ENCODE measurements at places on chromosomes 7 and 10.

GRCh38 chr10:132464256-132465192, 67.5 kb downstream of the PWWP2B start:
- DNase-seq, result no peak

DNA sequence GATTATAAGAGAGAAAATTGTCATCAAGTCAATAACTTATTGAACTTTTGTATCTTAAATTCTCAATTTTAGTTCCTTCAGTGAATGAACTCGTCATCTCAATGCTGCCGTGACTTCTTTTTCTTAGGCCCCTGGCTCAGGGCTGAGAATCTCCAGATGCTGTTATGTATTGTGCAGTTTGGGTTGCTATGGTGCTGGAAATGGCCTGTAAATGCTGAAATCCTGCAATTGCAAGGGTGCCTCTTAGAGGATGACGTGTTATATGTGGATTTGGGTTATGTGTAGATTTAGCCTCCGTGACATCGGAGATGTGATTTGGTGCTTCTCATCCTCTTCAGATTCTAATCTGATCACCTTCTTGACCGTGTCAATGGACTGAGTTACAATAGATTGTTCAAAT, 55.7 kb upstream of the ZRANB1 start:
- DNase-seq, result no peak

DNA sequence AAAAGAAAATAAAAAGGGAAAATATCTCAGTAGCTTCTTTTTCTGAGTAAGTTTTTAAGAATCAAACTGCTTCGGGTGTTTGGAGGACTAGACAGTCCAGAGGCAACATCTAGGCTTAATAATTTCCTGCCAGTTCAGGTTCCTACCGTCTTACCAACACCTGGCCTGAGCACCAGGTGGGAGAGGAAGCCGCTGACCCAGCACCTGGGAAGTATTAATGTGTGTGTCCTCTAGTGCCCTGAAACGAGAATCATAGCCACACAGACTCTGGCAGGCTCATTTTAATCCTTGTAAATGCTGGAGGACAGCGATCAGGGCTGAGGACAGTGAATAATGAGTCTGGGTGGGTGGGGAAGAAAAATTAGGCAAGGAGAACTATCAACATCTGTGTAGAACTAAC, 137.4 kb downstream of the ZNF438 start:
- no peak for DNase-seq

DNA sequence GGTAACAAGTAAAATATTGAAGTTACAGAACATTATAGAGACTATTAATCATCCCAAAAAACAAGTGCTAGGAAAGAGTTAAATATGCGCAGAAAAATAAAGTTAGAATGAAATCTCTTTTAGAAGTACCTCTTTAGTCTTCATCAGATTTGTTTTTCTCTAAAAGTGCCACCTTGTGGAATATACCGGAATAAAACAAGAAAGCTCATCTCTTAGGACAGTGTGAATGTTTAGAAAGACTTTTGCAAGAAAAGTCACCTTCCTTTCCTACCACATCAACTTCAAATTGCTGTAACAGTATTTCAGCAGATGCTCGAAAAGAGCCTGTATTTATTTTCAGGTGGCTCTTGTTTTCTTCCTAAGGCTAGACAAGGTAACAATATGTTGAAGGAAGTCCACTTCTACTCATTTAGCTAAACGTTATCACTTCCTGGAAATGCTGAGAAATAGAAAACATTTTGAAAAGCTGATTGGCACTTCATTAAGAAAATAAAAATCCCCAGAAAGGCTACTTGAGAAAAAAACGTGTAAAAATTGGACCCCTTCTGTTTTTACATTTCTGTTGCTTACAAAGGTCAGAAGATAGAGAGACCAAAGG, 19.8 kb upstream of the FAM133B start:
- DNase-seq, result peak; percentile 58

- no peak for DNase-seq
Observed at GRCh38 chr7:44064791-44065430, 456 bp downstream of the PGAM2 start.

GRCh38 chr10:92993699-92994272, 66.8 kb upstream of the CYP26C1 start:
- DNase-seq, result peak; percentile 69

- no peak for DNase-seq
Observed at GRCh38 chr10:69497611-69498390, 46.5 kb downstream of the TSPAN15 start.

GRCh38 chr10:71307469-71308085, 11.5 kb upstream of the SLC29A3 start:
- no peak for DNase-seq

DNA sequence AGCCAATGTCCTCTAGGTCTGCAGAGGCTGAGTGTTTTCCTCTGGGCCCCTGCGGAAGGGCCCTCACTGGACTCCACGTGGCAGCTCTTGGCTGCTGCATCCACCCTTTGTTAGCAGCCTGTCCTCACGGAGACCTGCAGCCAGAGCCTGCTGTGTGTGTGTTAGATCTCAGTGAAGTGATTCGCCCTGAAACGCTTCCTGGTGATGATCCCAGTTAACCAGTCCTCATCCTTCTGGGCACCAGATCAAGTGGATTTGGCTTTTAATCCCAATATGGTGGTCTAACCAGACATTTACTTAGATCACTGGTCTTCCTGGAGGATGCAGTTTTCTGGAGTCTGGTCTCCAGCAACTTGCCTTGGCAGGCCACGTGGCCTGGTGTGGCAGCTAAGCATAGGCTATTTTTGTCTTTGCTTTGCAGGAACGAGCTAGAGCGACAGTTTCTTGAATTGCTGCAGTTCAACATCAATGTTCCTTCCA, 39.5 kb upstream of the GJD4 start:
- no peak for DNase-seq

GRCh38 chr10:115092555-115093285, 445 bp upstream of the ATRNL1 start:
- DNase-seq, result peak; percentile 27

Measured in KBM-7 (cell line).